ENCODE measurements at places on chromosomes 4 and X. TPM values are rescaled to one million over a fixed set of nuclear protein-coding genes. Genes with fewer than 3 reads are reported as not detected.

GRCh38 chrX:93422693-93423092 lies 250.7 kb downstream of the NAP1L3 start:
- DNase-seq, result no peak

- no peak for DNase-seq
These were observed 370.2 kb upstream of the GRIA3 start for GRCh38 chrX:122813876-122814275.

DNA sequence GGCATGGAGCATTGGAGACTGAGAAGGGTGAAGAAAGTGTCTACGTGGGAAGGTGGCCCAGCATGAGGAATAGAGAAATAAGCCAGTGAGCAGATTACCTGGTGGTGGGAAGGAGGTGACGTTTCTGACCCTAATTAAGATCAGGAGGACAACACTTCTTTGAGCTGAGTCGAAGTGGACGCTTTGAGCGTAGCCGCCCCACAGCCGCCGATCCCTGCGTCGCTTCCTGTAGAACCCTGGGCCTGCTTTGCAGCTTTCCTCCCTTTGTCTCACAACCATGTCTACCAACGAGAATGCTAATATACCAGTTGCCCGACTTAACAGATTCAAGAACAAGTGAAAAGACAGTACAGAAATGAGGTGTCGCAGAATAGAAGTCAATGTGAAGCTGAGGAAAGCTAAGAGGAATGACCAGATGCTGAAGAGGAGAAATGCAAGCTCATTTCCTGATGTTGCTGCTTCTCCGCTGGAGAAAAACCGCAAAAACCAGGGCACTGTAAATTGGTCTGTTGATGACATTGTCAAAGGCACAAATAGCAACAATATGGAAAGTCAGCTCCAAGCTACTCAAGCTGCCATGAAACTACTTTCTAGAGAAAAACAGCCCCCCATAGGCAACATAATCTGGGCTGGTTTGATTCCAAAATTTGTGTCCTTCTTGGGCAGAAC lies 6.4 kb upstream of the ANTXR2 start:
- no peak for DNase-seq

DNA sequence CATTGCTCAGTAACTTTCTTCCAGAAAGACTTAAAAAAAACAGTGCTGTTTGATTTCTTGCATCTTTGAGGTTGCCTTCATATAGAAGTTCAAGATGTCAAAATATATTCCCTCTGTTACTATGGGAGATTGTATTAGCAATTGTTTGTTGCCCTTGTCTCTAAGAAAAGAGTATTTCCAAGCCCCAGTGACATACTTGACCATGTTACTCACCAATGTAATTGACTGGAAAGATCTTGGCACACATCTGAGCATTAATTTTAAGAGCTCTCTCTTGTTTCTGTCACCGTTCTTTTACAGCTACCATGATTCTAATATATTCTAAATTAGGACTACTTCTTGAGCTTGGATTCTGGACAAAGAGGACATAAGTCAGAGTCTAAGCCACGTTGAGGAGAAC lies 902.7 kb upstream of the EPHA5 start:
- no peak for DNase-seq

DNA sequence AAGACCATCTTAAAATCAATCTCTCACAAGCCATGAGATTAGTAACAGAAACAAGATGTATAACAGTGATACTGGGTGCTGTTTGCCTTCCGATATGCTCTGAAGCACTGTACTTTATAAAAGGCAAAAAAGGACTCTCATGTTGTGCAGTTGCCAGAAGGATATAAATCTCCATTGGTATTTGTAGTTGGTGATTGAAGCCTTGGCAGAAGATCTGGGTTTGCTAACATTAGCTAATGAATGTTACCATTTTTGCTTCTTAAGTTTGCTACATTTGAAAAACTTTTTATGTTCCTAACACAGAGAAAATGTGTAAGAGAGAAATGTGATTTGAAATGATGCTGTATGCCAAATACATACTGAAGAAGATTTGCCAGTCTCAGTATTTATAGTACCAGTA lies 44.4 kb downstream of the RAP1GDS1 start:
- DNase-seq, result no peak

- DNase-seq, result no peak
These were observed 27.1 kb upstream of the PDZD4 start for GRCh38 chrX:153857348-153857903.

- DNase-seq, result no peak
These were observed 44.3 kb upstream of the ARHGAP24 start for GRCh38 chr4:85430697-85431096.

CTBP1 gene
- 171 TPM for total RNA-seq

GABRB1 gene
- total RNA-seq, result 0.47 TPM

Measured in glomerular endothelial cell (primary cell).